ENCODE measurements at places on chromosomes 2 and 18.

- no peak for DNase-seq
Observed at GRCh38 chr2:190469771-190470170, 61.6 kb downstream of the MFSD6 start.

GRCh38 chr2:230998882-230999281 lies 3.0 kb downstream of the SPATA3 start:
- no peak for DNase-seq

GRCh38 chr18:524466-524865 lies 24.0 kb upstream of the COLEC12 start:
- no peak for DNase-seq

- DNase-seq: no peak
Observed at GRCh38 chr2:240823449-240824336, 3.7 kb upstream of the KIF1A start.

- DNase-seq: no peak
Observed at GRCh38 chr2:128556089-128556488, 237.4 kb upstream of the HS6ST1 start.

GRCh38 chr2:207008105-207008990 lies 69.0 kb downstream of the CPO start:
- DNase-seq: no peak

- DNase-seq: no peak
Observed at GRCh38 chr2:45605116-45605515, 6.0 kb downstream of the SRBD1 start.

DNA sequence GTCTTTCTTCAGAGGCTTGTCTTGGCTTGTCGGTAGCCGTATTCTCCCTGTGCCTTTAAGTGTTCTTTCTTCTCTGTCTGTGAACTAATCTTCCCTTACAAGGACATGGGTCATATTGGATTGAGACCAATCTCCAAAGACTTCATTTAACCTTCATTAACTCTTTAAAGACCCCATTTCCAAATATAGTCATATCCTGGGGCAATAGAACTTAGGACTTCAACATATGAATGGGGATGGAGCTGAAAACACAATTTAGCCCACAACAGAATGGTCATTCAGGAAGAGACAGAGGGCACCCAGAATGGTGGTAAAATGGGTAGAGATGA lies 82.1 kb upstream of the TANK start:
- DNase-seq: no peak
